ENCODE measurements at places on chromosomes 6 and 20.

DNA sequence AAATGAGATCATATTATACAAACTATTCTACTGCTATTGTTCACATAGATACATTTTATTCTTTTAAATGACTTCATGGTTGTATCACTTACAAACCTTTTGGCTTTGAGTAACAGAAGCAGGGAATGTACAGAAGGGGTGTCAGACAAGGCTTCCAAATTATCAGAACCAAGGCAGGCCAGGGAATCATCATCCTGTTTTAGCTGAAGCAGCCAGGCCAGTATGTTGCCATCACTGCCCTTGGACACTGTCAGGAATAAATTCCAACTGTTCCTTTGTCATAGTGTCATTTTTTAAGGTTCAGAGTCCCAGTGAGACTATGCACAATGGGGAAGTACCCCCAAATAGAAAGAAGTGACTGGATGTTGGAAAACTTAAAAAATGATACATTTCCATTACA lies 23.1 kb upstream of the PKIG start:
- DNase-seq: no peak

DNA sequence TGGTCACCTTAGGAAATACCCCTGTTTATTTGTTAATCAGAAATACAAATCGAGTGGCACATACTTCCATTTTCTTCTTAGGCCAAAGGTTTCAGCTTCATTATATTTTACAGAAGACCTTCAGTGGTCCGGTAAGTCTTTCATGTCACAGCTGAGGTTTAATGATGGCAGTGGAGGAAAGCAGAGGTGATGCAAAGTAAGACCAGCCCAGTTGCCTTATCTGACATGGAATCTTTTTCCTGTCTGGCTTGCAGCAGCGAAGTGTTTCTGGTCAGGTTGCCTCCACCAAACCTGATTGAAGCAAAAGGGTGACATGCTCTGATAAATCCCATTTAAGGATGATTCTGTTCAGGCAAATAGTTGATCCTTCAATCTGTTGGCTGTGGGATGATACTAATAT lies 100.0 kb downstream of the PRDM1 start:
- DNase-seq: no peak

DNA sequence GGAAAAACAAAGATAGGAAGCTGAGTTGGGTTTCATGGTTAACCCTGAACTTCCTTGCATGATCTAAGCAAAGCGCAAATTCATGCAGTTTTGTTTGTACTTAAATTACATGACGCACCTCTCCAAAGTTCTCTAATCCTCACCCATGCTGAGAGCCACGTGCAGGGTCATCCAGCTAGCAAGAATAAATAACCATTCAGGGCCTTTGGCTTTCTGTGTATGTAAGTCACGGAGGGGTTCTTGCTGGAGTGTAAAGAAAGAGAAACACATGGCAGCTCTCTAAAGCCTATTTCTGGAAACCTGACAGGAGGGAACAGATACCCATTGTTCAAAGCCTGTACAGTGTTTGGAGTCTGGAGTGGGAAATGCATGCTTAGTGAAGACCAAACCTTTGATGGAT lies 171.7 kb upstream of the CCN2 start:
- no peak for DNase-seq

GRCh38 chr20:6395695-6396094 lies 272.9 kb upstream of the FERMT1 start:
- no peak for DNase-seq

- no peak for DNase-seq
These were observed 19.6 kb downstream of the CTNNBL1 start for GRCh38 chr20:37713396-37713795.

DNA sequence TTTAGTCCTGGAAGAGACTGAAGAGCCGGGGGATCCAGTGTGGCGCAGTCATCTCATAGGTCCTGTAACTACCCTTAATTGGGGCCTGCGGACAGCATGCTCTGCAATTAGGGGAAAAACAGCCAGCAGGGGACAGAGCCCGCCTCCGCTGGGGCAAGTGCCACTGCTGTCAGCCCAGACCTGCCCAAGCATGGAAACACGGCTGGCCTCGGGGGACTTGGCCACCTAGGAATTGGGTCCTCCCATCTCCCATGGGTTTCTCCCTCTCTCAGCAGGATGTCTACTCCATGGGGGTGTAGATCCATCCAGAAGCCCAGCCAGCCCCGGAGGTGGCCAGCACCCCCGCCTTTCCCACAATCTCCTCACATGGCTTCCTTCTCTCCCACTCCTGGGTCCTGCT lies 3.6 kb downstream of the GHRH start:
- no peak for DNase-seq

- DNase-seq: no peak
These were observed 792 bp downstream of the RSPH3 start for GRCh38 chr6:158999154-158999665.

DNA sequence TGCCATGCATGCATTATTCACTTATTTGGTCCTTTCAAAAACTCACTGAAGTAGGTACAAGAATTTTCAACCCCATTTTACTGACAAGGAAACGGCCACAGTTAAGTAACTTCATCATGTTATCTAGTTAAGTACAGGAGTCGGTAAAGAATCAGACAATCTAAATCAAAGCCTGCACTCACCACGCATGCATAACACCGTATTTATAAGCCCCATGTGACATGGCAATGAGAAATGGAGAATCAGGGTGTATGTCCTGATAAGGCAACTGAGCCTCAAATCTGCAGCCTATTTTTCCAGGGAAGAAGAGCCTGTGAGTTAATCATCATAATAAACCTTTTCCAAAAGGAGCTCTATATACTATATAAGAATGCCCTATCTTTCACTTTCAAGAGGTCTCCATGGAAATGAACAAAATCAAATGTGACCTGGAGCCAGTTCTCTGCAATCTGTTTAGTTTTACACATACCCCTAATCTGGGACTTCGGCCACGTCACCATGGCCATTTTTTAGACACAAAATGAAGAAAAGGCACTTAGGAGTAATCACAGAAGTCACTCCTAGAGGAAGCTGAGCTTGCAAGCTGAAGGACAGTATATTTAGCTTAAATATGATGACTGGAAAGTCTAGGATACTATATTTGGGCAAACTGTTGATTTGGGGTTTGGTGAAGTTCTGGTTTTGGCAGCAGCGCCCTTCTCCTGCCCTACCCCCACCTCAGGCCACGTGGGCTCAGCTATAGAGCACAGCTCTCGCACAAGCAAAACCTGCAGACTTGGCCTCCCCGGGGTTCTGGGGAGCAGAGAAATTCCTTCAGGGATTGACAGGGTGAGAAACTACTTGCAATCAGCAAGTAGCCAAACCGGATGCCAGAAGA lies 19.2 kb downstream of the TRAM2 start:
- no peak for DNase-seq

- no peak for DNase-seq
These were observed 57.7 kb upstream of the FERMT1 start for GRCh38 chr20:6180531-6180930.

DNA sequence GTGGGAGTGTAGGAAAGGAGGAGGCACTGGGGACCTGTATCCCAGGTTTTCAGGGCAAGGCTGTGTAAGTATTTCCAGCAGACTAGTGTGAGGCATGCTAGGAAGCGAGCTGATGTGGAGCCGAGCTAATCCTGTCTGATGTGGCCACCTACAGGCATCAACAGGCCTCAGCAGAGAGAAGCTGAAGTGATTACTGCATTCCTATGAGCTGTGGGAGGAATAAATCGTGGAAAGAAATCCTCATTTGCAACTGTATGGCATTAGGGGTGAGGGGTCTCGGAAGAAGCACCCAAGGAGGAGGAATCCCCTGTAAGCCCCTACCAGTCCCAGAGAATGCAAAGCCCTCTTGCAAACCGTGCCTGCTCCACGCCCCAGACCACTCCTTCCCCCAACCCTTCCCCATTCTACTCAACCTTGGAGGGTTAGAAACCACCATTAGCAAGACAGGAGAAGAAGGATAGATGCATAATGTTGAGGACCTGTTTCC lies 41.6 kb downstream of the C6orf15 start:
- peak; percentile 14 for DNase-seq

- no peak for DNase-seq
These were observed 106.7 kb downstream of the PRDM1 start for GRCh38 chr6:106192824-106193223.

DNA sequence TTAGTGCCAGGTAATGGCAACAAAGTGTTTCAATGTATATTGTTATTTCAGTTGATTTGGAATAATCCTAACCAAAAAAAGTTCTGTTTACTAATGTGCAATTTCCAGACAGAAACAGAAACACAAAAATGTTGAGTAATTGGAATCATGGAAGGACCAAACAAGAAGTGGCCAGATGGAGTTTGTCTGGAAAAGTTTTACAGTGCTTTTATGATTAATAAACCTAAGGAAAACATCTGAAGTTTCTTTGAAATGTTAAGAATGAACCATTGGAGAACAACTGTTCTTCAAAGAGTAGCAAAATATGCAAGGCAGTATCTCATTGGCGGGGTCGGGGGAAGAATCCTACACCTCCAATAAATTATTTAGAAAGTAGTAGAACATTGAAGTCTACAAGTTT lies 19.0 kb upstream of the FILIP1 start:
- no peak for DNase-seq

DNA sequence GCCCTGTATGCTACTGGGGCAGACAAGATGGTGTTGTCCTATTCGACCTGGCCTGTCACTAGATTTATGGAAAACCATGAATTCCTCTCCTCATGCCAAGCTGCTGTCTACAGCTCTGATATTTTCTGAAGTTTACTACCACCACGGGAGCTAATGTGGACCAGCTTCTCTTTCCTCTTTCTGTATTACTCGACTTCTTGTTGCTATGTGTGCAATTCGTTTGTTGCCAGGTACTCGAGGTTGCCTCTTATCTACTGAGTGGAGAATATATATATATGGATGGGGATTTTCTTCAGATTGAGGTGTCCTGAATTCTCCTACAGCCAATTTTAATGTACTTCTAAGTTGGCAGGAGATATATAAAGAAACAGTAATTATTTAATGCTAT lies 34.7 kb downstream of the MAN1A1 start:
- DNase-seq: no peak

GRCh38 chr6:35188886-35189285 lies 24.9 kb upstream of the SCUBE3 start:
- no peak for DNase-seq

- DNase-seq: no peak
These were observed 103.6 kb downstream of the KIF13A start for GRCh38 chr6:17883665-17884497.

All from DMS79 treated with DMSO at 0.1 percent for 48 hours (cell line).